ENCODE measurements at places on chromosomes 2 and 18. TPM values are rescaled to one million over a fixed set of nuclear protein-coding genes. Genes with fewer than 3 reads are reported as not detected.

The FAP gene
- 207 TPM for total RNA-seq

The ZBTB14 gene
- total RNA-seq, result 14.2 TPM

The UPP2 gene
- total RNA-seq, result not detected

The METTL4 gene
- total RNA-seq, result 8.7 TPM

The CTAGE1 gene
- 0.43 TPM for total RNA-seq

The POTEC gene
- under 0.01 TPM for total RNA-seq

The C2orf66 gene
- total RNA-seq, result not detected

The CCDC68 gene
- 9.1 TPM for total RNA-seq

DNA sequence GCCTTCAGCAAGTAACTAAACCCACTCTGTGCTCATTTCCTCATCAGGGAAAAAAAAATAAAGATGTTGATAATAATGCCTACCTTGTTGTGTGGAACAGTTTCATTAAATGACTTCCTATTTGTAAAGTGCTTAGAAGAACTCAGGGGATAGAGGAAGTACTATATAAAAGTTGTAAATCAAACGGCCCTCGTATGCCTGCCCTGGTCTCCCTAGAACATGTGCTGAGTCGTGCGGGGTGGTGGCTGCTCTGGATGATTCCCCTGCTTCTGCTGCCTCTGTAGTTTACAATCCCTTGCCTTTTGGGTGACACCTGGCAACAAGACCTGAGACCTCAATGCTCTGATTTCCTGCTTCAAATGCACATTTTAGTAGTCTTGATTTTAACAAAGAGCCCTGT is 170.0 kb downstream of the CERS6 start:
- no peak for DNase-seq

DNA sequence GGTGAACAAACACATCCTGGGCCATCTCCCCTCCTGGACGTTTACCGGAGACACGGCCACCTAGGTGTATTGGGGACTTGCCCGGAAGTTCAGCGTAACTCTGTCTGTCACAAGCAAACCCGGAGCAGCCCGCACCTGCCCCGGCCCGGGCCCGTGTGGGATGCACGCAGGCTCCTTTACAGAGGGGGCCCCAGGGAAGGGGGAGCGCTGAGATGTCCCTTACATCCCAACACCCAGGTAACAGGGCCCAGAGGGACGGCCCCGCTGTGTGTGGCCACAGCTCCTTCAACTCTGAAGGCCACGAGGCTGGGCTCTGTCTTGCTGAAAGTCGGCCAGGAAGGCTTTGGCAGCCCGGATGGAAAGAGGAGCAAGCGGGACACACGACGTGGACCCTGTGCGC is 212.8 kb downstream of the TWIST2 start:
- no peak for DNase-seq

GRCh38 chr2:85091838-85092237 is 41.4 kb upstream of the TCF7L1 start:
- DNase-seq, result no peak

GRCh38 chr2:54536720-54537119 is 80.6 kb downstream of the SPTBN1 start:
- no peak for DNase-seq

DNA sequence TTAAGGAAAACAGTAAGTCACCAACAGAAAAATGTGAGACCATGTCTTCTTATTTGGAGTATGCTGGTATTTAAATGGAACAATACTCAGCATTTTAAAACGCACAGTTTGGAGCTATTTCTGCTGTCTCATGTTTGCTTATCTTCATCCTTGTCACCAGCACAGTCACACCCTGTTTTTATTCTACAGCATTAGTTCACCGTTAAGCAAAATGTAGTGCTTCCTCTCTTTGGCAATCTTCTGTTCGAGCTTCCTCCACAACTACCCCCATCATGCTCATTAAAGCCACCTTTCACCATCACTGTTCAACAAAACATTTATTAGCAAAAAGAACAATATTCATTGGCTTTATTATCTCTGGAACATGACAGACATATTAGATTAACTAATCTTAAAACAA is 64.0 kb downstream of the SLC40A1 start:
- DNase-seq, result no peak

DNA sequence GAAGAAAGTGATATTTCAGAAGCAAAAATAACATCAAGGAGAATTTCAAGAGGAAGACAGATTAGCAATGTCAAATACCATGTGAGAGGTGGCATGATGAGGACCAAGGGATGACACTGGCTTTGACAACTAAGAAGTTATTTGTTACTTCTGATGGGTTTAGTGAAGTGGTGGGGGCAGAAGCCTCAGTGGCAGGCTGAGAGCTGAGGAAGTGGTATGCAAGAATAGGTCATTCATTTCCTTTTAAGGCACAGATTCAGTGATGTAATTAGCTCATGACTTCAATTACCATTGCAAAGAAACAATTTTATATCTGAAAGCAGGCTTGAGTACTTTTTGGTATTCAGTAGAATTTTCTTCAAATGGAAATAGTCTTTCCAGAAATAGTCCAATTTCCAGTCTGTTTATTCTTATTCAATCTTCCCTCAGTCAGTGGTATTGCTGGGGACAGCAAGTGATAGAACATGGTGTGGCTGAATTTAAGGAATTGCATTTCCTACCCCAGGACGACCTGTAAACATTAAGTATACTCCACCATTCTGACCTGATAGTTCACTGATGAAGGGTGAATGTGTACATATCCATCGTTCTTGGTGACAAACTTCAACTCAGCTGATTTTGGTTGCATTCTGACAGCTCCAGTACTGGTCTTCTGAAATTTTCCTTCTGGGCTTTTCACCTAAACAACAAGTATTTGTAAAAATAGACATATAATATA is 28.2 kb downstream of the GEMIN6 start:
- no peak for DNase-seq

GRCh38 chr2:165456027-165456426 is 13.5 kb upstream of the CSRNP3 start:
- DNase-seq, result no peak

DNA sequence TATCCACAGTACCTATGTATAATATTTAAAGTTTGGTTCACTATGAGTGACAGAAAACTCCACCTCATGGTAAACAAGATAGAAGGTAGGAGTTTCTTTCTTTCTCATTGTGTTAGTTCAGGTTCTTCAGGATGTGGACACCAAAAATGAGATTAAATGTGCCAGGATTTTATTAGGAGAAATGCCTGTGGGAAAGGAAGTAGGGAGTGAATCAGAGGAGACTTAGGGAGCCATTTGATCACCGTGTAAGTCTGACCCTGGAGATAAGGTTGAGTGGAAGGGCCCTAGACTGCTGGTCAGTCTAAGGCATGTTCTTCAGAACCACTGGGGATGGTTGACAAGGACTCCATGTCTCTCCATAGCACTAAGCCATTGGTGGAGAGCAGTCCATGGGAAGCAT is 8.1 kb downstream of the AOX1 start:
- peak; percentile 23 for DNase-seq

DNA sequence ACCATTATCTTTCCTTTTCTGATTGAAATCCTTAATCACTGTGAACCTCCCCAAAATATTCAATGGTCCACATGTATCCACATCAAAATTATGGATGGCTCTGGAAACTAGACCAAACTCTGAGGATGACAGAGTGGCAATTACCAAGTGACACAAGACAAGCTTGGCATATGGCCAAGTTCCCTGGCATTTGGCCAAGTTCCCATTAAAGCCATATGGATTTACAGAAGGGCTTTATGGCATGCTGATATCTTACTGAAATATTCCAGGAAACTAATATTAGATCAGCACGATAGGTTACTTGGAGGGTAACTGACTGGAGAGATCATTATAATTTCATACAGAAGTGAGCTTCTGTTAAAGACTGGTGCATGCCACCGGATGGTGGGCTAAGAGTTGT is 21.9 kb upstream of the CERS6 start:
- DNase-seq, result no peak

- no peak for DNase-seq
These were observed 105.3 kb upstream of the PGAP1 start for GRCh38 chr2:197031803-197032202.

DNA sequence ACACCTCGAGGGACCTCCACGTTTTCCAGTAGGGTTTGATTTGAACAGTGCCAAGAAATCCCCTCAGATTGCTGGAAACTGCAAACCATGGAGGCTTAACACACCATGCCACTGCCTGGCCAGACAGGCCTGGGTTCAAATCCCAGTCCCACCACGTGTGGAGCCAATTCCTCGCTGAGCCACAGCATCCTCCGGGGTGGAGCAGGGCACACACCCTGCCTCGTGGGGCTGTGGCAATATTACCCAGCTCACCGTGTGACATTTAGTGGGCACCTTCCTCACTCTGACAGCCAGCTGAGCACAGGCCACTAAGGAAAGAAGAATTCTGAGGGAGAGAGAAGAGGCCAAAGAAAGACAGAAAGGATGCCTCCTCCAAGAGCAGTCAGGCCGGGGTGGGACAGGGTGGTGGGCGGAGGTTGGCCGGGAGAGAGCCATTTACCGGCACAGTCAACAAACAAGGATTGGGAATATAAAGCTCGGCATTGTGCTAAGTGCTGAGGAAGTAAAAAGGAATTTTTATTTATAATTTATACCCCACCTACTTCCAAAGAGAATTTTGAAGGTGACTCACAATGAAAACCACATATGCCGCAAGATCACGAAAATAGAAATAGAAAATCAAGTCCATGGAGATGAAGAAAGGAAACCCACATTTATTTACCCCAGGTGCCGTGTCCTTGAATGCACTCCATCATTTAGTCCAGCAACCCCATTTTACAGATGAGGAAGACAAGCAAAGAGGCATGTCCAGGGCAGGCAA is 111.5 kb downstream of the MCFD2 start:
- DNase-seq, result peak; percentile 57

DNA sequence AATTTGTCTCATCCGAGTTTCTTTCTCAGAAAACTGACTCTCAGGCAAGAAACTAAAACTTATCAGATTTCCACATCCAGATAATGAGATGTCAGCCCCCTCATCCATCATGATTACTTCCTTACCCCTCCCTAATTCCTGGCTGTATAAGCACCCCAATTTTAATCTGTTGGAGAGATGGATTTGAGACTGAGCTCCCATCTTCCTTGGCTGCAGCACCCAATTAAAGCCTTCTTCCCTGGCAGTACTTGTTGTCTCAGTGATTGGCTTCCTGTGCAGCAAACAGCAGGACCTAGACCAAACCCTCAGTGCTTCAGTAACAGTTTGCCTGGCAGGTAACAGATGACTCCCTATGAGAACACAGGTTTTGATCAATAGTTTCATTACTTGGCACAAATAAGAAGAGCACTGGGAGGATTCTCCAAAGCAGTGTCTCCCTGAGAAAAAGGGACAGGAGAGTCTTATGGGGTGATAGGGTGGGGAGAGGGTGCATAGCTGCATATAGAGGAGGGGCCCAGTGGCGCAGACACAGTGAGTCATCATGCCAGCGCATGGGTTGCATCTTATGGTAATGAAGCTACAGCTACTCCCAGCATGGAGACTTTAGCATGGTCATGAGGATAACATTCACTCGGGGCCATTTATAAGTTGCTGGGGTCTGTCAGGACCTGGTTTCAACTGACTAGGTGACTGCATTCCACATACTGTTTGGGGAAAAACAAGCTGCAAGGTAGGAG is 45.1 kb downstream of the TEX51 start:
- DNase-seq, result no peak
